Stimulated activated CD4-positive, alpha-beta T cell treated with anti-CD3 and anti-CD28 coated beads, Interleukin-2, amount 100 ng/mL, for 48 hours (primary cell): ENCODE measurements at places on chromosomes 4 and X.

- no peak for DNase-seq
These were observed 24.7 kb downstream of the APBB2 start for GRCh38 chr4:41189666-41190065.

DNA sequence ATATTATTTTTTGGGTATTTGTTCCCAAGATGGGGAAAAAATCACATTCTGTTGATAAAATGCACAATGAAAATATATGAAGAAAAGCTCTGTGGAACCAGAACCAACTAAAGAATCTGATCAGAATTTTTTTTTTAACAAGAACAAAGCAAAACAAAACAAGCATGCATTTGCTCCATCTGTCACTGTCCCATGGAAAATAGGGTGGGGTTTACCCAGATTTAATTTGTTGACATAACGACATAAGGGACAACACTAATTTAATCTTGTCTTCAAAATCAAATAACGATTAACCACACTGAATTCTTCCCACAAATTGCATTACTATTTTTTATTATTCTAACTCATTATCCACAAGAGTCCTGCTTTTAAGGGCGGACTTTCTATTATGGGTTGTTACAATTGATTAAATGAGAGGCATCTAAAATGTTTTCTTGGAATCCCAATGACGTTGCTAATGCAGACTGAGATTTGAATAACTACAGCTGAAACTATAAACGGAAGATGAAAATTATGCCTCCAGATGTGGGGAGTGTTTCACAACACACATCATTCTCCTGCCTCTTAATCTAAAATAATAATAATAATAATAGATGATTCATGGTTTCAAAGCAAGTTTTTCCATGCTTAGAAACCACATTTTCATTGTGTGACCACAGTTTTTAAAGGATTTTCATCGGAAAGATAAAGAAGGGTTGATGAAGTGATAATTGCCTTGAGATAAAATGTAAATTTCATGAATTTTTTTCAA lies 307.0 kb upstream of the CPEB2 start:
- no peak for DNase-seq

DNA sequence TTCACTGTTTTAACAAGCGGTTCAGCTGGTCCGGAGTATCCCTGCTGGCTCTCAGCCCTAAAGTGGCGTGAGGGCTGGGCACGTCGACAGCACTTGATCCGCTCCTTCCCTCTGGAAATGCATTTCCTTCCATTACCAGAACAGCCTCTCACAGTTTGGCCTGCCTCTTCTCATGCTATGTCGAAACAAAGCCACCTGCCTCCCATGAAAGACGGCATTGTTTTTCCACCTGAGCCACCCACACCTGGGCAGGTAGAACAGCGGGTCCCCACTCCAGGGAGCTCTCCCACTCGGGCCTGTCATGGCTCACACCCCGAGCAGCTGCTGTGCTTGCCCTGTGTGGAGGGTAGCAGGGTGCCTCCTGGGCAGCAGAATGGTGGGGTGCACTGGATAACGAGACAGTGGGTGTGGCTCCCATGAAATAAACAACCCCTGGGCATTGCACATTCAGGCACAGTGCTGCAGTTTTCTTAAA lies 86.2 kb downstream of the FHDC1 start:
- no peak for DNase-seq

GRCh38 chr4:104751468-104751867 lies 256.8 kb upstream of the CXXC4 start:
- no peak for DNase-seq

- no peak for DNase-seq
These were observed 2253.2 kb upstream of the TENM3 start for GRCh38 chr4:179989975-179990374.

DNA sequence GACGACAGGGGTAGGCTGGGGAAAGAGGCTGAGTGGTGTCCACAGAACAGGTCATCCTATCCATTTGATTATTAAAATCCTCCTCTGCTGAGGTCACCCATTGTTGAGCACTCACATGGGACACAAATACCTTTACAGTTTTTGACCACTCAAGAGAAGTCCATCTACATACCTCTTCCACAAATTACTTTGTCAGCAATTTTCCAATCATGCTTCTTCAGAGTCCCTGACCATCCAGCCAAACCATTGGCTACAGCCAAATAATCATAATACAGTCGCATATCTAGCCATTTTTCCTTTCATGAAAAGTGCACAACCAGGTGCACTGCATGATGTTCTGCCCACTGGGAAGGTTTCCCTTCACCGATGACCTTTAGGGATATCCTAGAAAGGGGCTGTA lies 407.4 kb downstream of the TEX13C start:
- no peak for DNase-seq
